AG09319 (cell line): ENCODE measurements at places on chromosomes 1 and 21.
A peak's percentile ranks its signal among the peaks of the same experiment; 100 is the strongest.

- no peak for DNase-seq
Observed at GRCh38 chr1:66271904-66272254, 262.1 kb upstream of the SGIP1 start.

- DNase-seq, result no peak
Observed at GRCh38 chr1:167291539-167292185, 71.0 kb downstream of the POU2F1 start.

- DNase-seq, result peak; percentile 84
Observed at GRCh38 chr1:85611425-85611824, 30.9 kb downstream of the CCN1 start.

DNA sequence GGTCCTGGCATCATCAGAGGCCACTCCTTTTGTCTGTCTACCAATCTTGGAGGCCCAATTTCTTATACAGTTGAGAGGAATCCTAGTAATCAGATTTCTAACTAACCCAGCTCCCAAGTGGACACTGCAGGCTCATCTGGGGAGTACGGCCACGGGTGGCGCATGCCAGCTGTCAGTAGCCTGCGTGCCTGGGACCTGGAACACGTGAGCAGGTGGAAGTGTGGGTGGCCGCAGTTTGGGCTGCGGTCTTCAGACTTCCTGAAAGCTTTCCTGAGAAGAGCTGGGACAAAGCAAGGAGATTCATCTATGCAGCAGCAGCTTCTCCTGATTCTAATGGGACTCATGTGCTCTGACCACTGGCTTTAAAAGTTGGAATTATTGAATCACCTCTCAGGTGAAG, 12.4 kb downstream of the ADORA3 start:
- DNase-seq, result no peak

GRCh38 chr1:218490406-218490922, 145.3 kb downstream of the TGFB2 start:
- DNase-seq, result no peak

GRCh38 chr1:86782482-86782881, 78.1 kb downstream of the SH3GLB1 start:
- no peak for DNase-seq

GRCh38 chr1:216330262-216330661, 93.0 kb downstream of the USH2A start:
- no peak for DNase-seq

- DNase-seq, result no peak
Observed at GRCh38 chr21:41726058-41726558, 40.7 kb downstream of the RIPK4 start.

GRCh38 chr1:173099166-173099565, 48.4 kb upstream of the TNFSF18 start:
- no peak for DNase-seq

- no peak for DNase-seq
Observed at GRCh38 chr1:54883349-54884102, 3.5 kb downstream of the DHCR24 start.

- no peak for DNase-seq
Observed at GRCh38 chr21:37473491-37473890, 106.9 kb downstream of the DYRK1A start.

DNA sequence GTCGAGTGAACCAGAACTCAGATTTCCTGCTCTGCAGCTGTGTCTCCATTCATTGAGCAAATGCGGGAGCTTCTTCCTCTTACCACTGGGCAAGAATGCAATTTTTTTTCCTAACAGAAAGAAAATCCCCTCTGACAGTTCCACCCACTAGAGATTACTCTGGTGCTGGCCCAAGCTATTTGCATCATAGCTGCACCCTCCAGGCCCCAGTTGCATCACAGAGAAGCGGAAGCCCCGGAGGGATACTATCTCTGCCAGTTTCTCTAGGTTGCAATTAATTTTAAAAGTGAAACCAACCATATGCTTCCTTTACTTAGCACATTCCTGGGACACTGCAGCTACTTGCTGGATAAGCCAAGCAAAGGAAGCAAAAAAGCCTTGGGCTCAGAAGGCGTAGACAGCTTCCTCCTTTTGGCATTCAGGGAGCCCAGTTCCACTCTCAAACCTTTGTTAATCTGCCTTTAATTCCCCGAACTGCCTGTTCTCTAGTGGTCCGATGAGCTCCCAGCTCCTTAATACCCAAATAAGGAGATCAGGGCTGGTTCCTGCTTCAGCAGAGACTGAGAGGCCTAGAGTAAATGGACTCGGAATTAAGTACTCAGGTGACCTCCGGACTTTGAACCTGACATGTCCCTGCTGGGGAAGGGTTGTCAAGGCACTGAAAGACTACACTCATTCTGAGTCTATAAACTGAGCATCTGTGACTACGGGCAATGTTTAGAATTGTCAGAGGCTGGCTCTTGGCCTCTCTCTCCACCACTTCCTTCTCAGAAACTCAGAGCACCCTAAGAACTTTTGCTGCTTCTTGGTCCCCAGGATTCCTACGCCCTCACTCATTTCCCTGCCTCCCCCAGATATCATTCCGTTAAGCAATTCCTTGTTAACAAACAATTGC, 72.5 kb upstream of the TNFSF18 start:
- DNase-seq, result peak; percentile 84

GRCh38 chr1:10613861-10614260, 139.1 kb downstream of the PEX14 start:
- DNase-seq, result no peak

DNA sequence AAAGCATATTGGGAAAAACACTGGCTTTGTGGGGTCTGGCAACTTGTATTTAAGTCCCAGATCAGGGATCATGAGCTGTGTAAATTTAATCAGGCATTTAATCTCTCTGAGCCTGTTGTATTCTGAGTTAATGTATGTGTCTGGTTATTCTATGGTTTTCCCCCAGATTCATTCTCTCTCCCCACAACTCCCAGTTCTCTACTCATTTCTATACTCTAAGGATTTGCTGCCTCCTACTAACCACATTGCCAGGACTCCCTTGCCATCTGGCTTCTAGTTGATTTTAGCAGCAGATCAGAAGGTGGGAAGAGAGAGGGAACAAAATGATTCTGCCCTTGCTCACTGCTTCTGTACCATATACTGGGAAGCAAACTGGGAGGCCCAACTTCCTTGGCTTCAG, 31.4 kb upstream of the S1PR1 start:
- no peak for DNase-seq

DNA sequence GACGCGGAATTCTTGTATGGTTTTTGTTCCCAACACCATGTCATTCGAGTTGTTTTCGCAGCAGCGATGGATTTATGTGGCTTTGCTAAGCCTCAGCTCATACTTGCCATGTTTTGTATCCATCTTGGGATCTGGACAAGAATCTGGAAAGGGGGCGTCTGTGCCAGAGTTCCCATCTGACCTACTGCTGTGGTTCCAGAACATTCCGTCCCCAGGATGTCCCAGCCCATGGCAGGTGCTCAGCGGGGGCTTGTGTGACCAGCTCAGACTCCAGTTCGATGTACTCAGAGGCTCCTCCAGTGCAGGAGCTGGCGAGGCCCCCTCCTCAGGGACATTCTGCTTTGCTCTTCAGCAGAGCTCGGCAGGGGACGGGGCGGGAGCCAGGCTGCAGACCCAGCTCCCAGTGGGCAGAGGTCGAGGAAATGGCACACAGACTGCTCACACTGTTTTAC, 24.0 kb upstream of the ADARB1 start:
- DNase-seq, result no peak

GRCh38 chr1:42214447-42214871, 49.9 kb upstream of the GUCA2A start:
- DNase-seq, result peak; percentile 11

- DNase-seq, result no peak
Observed at GRCh38 chr1:5098981-5099385, 444.6 kb downstream of the AJAP1 start.

- no peak for DNase-seq
Observed at GRCh38 chr1:2583331-2583791, 3.2 kb upstream of the PRXL2B start.

GRCh38 chr1:201404055-201404454, 4.9 kb upstream of the LAD1 start:
- no peak for DNase-seq

GRCh38 chr1:163610486-163610885, 288.7 kb downstream of the NUF2 start:
- DNase-seq, result no peak

GRCh38 chr1:115669002-115669673, 27.4 kb downstream of the VANGL1 start:
- no peak for DNase-seq

DNA sequence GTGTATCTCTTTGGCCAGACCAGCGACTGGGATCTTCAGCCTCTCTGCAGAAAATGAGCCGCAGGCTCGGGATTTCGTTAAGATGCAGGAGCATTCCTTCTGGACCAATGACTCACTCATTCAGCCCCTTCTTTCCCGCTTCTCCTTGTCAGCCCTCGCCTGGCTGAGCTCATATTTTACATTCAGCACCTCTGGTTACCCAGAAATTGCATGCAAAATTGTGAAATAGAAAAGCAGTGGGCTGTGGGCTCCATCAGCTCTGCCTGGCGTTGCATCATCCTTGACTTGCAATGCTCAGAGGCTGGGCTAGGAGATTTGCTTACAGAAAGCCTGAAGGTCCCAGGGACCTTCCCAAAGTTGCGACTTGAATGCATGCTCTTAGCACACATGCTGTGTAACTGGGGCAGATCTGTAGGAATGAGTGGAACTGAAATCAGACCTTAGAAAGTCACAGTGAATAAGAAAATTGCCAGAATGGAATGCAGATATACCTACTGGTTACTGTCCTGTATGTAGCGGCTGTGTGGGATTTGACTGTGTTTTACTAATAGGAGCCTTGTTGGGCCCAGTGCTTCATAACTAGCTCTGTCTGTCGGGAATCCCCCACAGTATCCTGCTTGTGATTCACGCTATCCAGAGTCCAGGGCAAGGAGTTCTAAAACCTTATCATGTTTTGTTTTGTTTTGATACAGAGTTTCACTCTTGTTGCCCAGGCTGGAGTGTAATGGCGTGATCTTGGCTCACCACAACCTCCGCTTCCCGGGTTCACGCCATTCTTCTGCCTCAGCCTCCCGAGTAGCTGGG, 444.8 kb downstream of the KIF26B start:
- peak; percentile 95 for DNase-seq

DNA sequence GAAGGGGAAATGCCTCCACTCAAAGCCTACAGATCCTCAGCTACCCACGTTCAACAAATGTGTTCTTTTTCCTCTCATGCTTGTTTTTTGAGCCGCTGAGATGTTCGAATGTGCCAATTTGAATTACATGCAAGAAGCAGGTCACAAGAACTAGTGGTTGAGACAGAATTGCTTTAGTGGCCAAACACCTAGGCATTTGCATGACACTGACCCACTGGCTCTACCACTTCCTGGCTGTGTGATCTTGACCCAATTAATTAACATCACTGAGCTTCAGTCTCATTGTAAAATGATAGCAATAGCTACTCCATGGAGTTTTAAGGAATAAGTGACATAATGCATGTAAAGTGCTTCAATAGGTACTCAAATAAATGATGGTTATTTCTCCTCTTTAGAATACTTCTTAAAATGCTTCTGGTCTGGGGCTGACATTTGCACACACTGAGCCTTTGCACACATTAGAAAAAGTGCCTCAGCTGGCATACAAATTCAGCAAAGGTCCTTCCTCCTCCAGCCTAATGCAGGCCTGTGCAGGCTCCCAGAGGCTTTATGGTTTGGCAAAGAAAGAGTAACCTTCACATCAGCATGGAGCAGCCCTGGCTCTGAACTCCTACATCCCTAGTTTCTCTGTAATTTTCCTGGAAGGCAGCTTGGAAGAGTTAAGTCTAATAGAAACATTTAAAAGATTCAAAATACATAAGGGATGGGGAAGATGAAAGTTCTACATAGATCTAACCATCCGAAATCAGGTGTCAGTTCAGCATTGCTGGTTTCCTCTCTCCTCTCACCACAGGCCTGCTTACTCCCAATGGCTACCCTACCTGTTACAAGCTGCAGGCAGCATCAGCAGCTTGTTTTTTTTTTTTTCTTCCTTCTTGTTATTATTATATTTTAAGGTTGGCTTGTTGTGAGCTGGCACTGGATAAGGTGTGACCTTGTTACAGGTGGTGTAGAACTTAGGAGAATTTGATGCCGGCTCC, 107.4 kb downstream of the TBX19 start:
- no peak for DNase-seq

GRCh38 chr1:105492921-105493320, 1563.6 kb upstream of the PRMT6 start:
- DNase-seq, result no peak

GRCh38 chr1:68675336-68675735, 178.5 kb upstream of the DEPDC1 start:
- no peak for DNase-seq

- DNase-seq, result no peak
Observed at GRCh38 chr21:41833497-41834115, 45.5 kb downstream of the PRDM15 start.

GRCh38 chr1:91091812-91092211, 70.0 kb upstream of the ZNF644 start:
- no peak for DNase-seq

DNA sequence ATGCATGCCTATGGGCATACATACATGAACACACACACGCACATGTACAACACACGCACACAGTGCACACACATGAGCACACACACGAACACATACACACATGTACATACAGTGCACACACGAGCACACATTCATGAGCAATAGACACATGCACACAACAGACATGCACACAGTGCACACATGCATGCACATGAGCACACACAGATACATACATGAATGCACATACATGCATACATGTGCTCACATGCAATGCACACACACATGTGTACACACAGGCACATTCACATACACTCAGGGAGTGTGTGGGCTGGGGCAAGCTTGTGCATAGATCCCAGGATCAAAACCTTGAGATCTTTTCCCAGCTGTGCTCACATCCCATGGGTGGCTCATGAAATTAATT, 18.9 kb downstream of the CRYAA start:
- DNase-seq, result no peak

DNA sequence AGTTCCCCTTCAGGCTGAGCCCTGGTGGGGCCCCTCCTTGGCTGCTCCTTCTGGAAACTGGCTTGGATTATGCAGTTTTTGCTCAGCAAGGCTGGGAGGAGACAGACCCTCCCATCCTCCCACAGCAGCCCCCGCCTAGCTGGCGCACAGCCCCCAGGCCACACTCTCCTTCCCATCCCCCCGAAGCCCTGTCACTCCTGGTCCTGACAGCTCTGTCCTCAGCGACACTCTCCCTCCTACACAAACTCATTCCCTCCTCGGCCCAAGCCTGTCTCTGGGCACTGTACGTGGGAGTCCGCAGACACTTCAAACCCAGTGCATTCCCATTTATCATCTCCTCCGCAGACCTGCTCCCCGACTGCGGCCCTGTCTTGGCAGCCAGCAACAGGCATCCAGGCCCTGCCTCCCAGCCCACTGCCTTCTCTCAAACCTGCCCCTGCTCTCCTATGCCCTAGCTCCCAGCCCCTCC, 25.0 kb upstream of the EPHB2 start:
- DNase-seq, result no peak

GRCh38 chr1:15283526-15283925, 36.5 kb downstream of the FHAD1 start:
- DNase-seq, result no peak

- DNase-seq, result no peak
Observed at GRCh38 chr1:168723000-168723399, 6.0 kb downstream of the DPT start.

GRCh38 chr1:236281198-236281653, 532 bp downstream of the ERO1B start:
- no peak for DNase-seq
